ENCODE measurements at places on chromosomes 3 and 15. TPM values are rescaled to one million over a fixed set of nuclear protein-coding genes. Genes with fewer than 3 reads are reported as not detected.
A peak's percentile ranks its signal among the peaks of the same experiment; 100 is the strongest.

DNA sequence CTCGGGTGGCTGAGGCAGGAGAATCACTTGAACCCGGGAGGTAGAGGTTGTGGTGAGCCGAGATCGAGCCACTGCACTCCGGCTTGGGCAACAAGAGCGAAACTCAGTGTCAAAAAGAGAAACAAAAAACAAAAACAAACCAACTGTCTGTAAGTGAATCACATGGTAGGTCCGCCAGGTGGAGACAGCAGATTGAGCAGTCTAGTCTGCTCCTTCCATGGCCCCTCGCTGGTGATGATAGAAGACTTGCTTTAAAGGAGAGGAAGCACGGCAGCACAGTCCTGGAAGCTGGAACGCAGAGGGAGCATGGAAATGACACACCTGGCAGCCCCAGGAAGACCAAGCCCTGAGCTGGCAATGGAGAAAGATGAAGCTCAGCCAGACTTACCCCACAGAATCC lies 31.4 kb upstream of the MGLL start:
- no peaks in the 10 kb centered on the region for H3K36me3 ChIP-seq
- DNase-seq: no peak
- no peak overlapping the region for H3K4me3 ChIP-seq
- H3K4me1 ChIP-seq: peaks cover 2% of the 10 kb centered on the region
- H3K27me3 ChIP-seq: no peaks in the 10 kb centered on the region

Gene CHRD
- total RNA-seq: 1.4 TPM

Gene CRABP1
- total RNA-seq: not detected

- no peaks in the 10 kb centered on the region for H3K27me3 ChIP-seq
- H3K27ac ChIP-seq: no peak overlapping the region
- H3K36me3 ChIP-seq: no peaks in the 10 kb centered on the region
- H3K4me1 ChIP-seq: no peaks in the 10 kb centered on the region
- H3K4me3 ChIP-seq: no peak overlapping the region
Measured at GRCh38 chr3:59968513-59969045, 918.8 kb upstream of the CFAP20DC start.

- peak overlapping the region; percentile 65 for H3K27ac ChIP-seq
- no peaks in the 10 kb centered on the region for H3K27me3 ChIP-seq
- peak overlapping the region; percentile 66 for H3K4me3 ChIP-seq
- DNase-seq: no peak
- H3K36me3 ChIP-seq: no peaks in the 10 kb centered on the region
Measured at GRCh38 chr15:91100814-91101607, 954 bp downstream of the SV2B start.
